ENCODE measurements at places on chromosomes 3 and 15.
A peak's percentile ranks its signal among the peaks of the same experiment; 100 is the strongest.

DNA sequence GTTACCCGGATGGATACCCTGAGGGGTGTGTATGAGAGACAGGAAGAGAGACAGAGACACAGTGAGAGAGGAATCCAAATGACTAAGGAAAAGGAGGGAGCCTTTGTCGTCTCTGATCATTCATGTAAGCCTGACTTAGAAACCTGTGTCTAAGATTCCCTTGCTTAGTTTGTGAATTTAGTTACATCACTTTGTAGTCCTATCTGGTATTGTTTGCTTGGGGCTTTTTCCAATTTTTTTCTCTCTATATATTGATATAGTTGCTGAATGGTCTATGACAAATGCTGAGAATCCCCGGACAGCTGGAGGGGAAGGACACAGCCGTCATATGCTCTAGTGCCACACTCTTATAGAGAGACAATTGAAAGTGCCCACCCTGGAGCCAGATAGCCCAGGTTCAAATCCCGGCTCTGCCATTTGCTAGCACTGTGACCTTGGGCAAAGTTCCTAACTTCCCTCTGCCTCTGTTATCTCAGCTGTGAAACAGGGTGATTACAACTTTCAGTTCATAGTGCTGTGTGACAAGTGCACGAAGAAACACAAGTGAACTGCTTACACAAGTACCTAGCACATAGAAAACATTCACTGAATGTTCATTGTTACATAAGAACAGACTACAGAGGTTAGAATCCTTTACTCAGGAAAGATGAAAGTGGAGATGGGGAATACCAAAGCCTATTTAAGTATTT lies 6.0 kb downstream of the SLC24A5 start:
- DNase-seq = no peak

DNA sequence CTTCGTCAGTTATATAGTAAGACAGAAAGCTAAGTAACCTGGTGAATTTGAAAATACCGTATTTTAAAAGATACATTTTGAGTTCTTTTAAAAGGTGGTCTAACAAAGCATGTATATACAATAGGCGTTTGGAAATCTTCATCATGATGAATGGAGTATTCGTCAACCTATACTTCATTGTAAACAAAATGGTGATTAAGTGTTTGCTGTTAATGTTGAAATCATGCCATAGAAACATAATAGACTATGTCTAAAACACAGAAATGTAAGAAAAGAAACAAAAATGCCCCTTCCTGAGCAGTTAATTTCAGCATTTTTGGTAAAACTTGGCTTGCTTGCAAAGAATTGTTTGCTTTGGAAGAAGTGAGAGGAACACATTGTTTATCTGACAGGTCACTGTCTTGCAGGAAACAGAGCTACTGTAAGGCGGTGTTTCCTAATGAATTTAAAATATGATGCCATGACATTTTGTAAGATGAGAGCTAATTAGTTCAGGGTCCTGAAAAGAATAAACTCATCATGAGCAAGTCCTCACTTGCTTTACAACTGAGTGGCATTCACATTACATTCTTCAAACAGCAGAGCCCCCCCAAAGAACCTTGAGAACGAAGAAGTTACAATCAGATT lies 126.7 kb downstream of the SERPINI1 start:
- no peak for DNase-seq

GRCh38 chr3:157127831-157128767 lies 31.8 kb downstream of the CCNL1 start:
- DNase-seq = peak; percentile 88

DNA sequence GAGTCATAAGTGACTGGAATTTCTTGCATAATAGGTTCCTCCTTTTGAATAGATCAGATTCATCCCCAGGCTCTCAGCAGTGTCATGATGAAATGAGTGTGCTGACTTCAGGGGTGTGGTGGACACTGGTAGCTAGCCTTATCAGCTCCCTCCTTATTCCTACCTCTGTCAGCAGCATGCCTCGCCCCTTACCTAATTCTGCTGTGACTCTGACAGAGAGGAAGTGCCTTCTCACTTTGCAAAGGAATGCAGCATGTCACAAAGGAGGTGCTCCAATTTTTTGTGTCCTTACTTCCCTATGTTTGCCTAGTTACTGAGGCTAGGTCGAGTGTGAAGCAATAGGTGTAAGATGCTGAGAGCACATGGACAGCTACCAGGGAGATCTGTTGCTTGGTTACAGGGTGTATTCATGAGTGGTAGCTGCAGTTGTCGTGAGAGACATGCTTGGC lies 90.6 kb downstream of the TNFAIP8L3 start:
- peak; percentile 29 for DNase-seq

- no peak for DNase-seq
Observed at GRCh38 chr3:115021061-115021460, 126.0 kb downstream of the ZBTB20 start.

DNA sequence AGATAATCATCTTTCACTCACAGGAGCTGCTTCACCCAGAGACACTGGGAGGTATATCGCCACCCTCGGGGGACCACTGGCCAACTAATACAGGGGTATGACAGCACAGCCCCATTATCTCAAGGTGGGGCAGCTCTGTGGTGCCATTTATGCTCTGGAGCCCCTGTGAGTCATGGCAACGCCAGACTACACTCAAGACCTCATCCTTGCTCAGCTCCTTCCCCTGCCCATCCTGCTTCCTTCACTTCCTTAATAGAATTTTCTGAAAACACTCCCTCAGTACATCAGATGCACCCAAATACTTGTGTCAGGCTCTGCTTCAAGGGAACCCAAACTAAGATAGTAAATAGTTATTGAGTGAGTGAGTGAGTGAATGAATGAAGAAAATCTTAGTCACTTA lies 45.7 kb downstream of the TRIM42 start:
- no peak for DNase-seq

GRCh38 chr3:4795905-4796304 lies 183.3 kb upstream of the BHLHE40 start:
- no peak for DNase-seq

DNA sequence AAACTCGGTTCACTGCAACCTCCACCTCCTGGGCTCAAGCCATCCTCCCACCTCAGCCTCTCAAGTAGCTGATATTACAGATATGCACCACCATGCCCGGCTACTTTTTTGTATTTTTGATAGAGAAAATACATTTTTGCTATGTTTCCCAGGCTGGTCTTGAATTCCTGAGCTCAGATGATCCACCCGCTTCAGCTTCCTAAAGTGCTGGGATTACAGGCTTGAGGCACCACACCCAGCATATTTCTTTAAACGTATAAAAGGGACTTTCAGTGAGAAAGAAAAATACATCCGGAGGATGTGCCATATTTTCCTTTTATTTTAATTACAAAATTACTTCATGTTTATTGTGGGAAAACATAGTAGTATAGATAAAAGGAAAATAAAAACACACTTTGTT lies 55.2 kb downstream of the RPL39L start:
- DNase-seq = no peak

GRCh38 chr3:115022835-115023398 lies 124.2 kb downstream of the ZBTB20 start:
- no peak for DNase-seq

DNA sequence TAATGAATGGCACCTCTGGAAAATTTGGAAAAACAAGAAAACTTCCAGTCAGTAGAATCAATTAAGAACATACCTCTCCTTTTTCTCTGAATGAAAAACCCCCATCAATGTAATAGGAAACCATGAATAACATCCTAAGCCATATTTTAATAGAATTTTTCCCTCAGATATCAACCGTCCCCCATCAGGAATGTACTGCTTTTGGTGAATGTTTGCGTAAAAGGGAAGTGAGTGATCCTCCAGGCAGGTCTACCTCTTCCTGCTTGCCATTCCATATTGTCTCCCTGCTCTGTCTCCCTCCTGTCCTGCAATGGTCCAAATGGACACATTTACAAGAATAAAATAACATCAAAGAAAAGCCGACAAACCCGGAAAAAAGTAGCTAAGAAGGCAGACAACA lies 30.8 kb downstream of the LAMP3 start:
- DNase-seq = peak; percentile 64

- no peak for DNase-seq
Observed at GRCh38 chr15:39597336-39597735, 16.5 kb downstream of the THBS1 start.

DNA sequence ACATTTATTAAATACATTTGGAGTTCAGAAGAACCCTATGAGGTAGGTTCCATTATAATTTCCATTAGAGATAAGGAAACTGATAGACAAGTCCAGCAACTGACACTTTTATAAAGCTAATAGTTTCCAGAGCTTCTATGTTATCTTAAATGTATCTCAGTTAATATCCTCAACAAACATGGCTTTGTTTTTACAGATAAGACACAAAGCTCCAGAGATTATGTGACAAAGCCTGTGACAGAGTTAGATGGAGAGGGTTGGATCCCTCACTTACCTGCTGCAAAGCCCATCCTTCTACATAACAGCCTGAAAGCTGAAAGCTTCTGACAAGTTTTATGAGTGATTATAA lies 473 bp upstream of the COMMD2 start:
- DNase-seq = no peak

DNA sequence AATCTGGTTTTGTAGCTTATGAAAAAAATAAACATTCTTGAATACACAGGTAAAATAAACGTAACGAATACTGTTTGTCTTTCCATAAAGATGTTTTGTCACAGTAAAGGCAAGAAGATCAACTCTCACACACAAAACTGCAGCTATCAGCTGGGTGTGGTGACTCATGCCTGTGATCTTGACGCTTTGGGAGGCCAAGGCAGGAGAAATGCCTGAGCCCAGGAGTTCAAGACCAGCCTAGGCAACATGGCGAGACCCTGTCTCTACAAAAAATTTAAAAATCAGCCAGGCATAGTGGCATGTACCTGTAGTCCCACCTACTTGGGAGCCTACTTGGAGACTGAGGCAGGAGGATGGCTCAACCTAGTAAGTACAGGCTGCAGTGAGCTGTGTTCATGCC lies 39.6 kb downstream of the CBLB start:
- DNase-seq = no peak

DNA sequence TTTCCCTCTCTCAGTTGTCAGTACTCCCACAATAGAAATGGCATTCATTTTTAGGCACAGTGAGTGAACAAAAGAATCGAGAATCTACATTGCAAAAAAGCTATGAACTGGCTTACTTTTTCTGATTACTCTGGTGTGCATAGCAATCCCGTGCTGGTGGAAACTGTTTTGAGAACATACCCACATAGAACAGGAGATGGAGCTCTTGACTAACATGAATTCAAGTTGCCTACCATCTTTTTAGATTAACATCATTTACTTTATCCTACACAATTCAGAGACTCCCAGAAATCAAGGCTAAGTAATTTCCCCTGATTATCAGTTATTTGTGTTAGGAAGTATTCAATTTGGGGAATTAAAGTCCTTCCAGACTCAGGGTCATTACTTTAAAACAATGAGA lies 326.6 kb downstream of the ARPP21 start:
- no peak for DNase-seq

- DNase-seq = no peak
Observed at GRCh38 chr3:86046436-86047136, 944.4 kb downstream of the VGLL3 start.

Measured in HS-5 (cell line).